ENCODE measurements at places on chromosomes 16 and 17.

DNA sequence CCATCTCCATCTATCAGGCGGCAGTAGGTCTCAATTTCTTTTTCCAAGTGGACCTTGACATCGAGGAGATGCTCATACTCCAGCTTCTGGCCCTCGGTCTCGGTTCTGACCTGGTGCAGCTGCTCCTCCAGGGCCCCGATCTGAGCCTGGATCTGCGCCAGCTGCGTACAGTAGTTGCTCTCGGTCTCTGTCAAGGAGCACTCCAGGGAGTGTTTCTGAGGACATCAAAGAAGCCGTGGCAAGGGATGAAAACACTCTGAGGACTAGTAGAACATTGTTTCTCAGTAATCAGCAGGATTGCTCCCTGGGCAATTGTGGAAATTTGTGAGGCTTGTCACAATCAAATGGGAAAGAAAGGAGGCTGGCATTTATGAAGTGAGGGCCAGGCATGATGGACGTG is 5.9 kb downstream of the KRT28 start:
- DNase-seq = no peak

- DNase-seq = peak; percentile 56
These were observed 2.6 kb downstream of the CCL15 start for GRCh38 chr17:35998756-35999155.

GRCh38 chr16:26885674-26886073 is 181.1 kb upstream of the C16orf82 start:
- DNase-seq = no peak

GRCh38 chr16:16045296-16045695 is 95.9 kb downstream of the ABCC1 start:
- no peak for DNase-seq

GRCh38 chr17:69430488-69430887 is 16.0 kb downstream of the MAP2K6 start:
- peak; percentile 13 for DNase-seq

GRCh38 chr17:68087851-68088250 is 52.3 kb downstream of the KPNA2 start:
- no peak for DNase-seq

DNA sequence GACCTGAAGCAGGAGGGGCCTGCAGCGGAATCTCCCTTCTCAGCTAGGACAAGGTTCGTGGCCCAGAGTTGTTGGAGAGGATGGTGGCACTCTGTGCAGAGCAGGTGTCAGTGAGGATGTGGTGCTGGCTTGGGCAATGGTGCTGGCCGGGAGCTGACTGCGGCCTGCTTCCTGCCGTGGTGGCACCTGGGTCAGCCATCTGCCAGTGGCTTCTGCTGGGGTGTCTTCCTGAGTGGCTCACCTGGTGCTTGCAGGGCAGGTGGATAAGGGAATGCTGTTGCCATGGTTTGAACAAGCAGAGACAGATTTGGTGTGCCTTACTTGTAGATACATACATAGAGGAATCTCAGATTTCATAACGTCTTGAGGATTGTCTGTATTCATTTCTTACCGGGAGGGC is 69.6 kb downstream of the SEC14L1 start:
- no peak for DNase-seq

GRCh38 chr16:3858801-3859200 is 21.7 kb downstream of the CREBBP start:
- peak; percentile 87 for DNase-seq

DNA sequence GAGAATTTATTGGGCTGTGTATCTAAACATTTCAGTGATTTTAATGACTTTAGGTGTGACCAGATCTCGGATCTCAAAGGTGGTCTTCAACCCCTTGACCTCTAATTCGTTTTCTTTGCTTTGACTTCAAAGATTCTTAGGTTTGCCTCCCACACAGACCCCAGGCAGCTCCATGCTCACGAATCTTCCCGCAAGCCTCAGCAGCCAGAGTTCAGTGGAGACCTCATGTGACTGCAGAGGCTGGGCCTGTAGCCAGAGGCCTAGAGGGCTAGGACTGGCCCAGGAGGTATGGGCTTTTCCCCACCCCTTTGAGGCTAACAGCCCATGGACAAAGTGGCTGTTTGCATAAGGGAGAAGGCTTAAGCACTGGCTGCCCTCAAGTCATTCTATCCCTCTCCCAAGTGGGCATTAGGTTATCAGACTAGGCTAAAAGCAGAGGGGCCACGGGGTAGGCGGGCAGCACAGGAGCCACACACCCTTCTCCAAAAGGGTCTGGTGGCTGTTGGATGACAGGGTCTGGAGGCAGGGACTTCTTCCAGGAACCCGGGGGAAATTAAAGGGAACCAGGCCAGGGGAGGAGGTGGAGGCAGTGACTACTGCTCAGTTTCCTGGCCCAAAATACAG is 3.0 kb downstream of the HIRIP3 start:
- DNase-seq = no peak

DNA sequence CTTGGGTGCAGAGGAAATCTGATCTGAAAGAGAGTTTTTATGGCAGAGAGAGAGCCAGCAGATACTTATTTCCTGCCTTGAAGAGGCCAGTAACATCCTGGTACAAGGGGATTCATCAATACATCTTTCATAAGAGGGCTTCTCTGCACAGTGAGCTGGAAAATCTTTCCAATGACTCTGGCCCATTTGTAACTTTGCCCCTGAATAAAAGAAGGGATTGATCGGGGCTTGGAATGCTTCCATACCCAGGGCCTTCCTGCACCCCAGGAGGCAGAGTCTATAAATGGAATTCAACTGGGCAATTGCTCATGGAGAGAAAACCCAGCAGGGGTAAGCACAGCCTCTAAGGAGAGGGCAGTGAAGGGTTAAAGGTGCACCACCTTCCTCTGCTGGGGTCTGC is 163.3 kb downstream of the XYLT1 start:
- no peak for DNase-seq

DNA sequence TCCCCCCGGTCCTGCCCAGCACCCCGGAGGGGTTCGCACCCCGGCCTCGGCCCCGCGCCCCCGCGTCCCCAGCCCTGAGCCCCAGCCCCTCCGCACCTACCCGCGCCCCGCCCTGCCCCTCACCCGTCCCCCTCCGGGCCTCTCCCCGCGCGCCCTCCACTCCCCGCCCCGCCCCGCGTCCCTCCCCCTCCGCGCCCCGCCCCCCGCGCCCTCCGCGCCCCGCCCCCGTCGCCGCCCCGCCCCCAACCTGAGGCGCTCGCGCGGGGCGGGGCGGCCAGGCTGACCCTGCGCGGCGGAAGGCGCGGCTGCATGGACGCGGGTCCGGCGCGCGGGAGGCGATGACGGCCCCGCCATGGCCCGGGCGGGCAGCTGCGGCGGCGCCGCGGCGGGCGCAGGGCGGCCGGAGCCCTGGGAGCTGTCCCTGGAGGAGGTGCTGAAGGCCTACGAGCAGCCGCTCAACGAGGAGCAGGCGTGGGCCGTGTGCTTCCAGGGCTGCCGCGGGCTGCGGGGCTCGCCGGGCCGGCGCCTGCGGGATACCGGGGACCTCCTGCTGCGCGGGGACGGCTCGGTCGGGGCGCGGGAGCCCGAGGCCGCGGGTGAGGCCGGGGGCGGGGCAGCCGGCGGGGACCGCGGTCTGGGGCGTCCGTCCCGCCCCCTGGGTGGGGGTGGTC is at the start of gene SPIRE2:
Gene SPIRE2, plus strand, starts transcription at position 277 of the 671 bp plus-strand sequence. Its CDS starts 76 bp downstream, at position 353.
- DNase-seq = peak; percentile 71

DNA sequence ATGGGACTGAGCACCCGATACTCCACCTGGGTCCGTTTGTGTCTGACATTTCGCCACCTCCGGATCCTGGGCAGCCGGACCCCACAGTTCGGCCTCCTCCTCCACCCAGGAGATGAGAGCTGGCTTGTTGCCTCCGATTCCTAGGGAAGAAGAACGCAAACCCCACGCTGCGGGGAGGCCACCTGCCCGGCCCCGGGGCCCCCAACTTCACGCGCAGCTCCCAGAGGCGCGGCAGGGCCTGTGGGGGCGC is 542 bp downstream of the ZNF764 start:
- no peak for DNase-seq

DNA sequence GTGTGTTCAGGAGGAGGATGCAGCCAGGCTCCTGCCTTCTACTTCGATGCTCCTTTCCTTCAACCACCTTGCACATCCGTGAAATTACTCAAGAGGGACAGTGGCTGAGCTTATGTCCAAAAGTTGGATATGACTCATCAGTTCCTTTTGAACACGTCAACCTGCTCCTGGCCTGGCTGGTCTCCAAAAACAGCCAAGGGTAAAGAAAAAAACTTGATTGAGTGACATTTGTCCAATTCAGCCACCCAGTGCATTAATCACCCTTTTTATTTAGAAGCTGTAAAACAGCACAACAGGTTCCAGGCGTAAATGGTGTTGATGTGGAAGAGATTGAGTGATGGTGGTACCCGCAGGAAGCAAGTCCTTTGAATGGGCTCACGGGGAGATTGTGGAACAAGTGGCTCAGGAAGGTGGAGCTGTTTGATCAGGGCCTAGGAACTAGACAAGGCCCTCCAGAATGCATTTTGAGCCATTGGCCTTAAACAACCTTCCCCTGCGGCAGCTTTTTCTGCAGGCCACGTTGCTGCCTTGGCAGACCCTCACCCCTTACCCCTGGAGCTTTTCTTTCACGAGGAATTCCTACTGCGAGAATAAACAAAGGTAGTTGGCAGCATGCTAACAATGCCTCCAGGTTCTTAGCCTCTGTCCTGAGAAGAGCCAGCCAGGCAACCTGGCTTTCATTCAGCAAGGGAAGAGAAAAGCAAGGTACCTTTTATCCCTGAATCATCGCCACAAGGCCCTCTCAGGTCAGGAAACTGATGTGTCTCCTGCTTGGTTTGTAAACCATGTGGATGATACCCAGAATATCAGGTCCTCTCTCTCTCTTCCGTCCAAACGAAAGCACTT is 173.3 kb upstream of the CACNG5 start:
- DNase-seq = peak; percentile 9

- DNase-seq = no peak
These were observed 1.6 kb upstream of the ODAD4 start for GRCh38 chr17:41928693-41929251.

- DNase-seq = peak; percentile 16
These were observed at the start of gene OR1F1 for GRCh38 chr16:3187798-3188674. TSS of gene OR1F1 (plus strand) at chr16:3188204.

- DNase-seq = no peak
These were observed 3.7 kb downstream of the RPH3AL start for GRCh38 chr17:348692-349425.

GRCh38 chr16:56749672-56750491 is 20.0 kb downstream of the NUP93 start:
- peak; percentile 38 for DNase-seq

DNA sequence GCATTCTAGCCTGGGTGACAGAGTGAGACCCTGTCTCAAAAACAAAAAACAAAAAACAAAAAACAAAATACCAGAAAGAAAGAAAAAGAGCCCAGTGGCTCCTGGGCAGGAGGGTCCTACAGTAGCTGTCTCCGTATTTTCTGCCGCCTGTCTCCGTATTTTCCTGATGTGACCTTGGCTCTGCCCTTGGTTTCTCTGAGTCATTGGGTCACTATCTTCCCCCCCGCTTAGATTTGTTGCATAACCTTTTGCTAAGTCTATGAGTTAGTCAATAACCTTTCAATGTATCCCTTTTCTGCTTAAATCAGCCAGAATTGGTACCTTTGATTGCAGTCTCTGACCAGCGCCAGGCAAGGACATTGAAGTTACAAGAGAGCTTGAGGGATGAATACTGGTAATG is 36.9 kb downstream of the MIS12 start:
- no peak for DNase-seq

GRCh38 chr17:876272-876671 is 94.1 kb downstream of the MRM3 start:
- no peak for DNase-seq

- DNase-seq = no peak
These were observed 148.5 kb upstream of the WSCD1 start for GRCh38 chr17:5921512-5922282.

- DNase-seq = peak; percentile 98
These were observed 1.3 kb upstream of the IRX5 start for GRCh38 chr16:54929090-54930004.

DNA sequence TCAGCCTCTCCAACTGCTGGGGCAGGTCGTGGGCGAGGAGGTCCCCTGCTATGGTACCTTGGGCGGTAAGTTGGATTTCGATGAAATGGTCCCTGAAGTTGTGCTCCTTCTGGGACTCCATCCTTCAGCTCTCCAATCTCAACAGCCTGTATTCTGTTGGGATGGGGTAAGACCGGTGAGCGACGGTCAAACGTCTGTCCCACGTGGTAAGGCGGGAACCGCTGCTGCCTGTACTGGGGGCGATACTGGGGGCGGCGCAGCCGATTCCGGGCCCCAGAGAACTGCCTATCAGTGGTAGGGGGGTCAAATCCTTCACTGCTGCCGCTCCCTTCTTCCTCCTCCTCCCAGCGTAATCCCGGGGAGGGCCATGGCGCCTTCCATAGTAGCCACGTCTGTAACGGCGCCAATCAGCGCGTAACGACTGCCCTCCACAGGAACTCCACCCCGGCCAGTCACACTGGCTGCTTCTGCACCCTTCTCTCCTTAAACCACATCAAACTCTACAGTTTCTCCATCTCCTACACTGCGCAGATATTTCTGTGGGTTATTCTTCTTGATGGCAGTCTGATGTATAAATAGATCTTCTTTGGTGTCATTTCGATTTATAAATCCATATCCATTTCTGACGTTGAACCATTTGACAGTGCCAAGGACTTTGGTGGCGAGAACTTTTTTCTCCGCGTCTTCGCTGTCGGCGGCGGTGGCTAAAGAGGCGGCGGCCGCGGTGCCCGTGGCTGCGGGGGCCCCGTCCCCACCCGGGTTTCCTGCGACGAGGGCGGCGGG is 41.1 kb downstream of the AHSP start:
- DNase-seq = peak; percentile 1

DNA sequence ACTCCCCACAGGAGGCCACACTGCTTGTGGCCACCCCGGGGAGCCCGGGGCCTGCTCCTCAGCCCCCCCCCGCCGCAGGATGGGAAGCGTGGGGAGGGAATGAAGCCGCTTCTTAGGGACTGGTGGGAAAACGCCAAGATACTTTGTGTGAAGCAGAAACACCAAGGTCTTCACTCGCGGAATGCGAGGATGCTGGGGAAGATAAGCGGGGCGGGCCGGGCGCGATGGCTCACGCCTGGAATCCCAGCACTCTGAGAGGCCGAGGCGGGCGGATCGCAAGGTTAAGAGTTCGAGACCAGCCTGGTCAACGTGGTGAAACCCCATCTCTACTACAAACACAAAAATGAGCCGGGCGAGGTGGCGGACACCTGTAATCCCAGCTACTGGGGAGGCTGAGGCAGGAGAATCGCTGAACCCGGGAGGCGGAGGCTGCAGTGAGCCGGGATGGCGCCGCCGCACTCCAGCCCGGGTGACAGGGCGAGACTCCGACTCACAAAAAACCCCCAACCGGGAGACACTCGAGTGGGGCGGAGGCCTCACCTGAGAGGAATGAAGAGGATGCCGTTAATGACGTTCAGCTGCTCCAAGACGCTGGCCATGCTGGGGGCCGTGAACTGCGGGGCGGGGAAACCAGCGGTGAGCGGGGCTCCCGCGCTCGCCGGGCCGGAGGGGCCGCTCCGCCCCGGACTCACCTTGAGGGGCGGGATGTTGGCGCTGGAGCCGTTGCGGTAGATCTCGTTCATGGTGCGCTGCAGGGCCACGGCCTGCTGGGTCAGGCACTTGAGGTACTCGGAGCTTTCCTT is 20.3 kb downstream of the CLUH start:
- no peak for DNase-seq

- DNase-seq = no peak
These were observed 4.4 kb upstream of the SLC47A2 start for GRCh38 chr17:19720631-19721426.

- DNase-seq = no peak
These were observed 154.3 kb downstream of the SALL1 start for GRCh38 chr16:50996830-50997186.

GRCh38 chr17:81097943-81098308 is 63.0 kb downstream of the BAIAP2 start:
- peak; percentile 69 for DNase-seq

- no peak for DNase-seq
These were observed 12.1 kb upstream of the PRKCB start for GRCh38 chr16:23823475-23824384.

GRCh38 chr17:42683407-42684034 is 1.2 kb downstream of the CNTNAP1 start:
- no peak for DNase-seq
